ENCODE measurements at places on chromosomes 4 and X. TPM values are rescaled to one million over a fixed set of nuclear protein-coding genes. Genes with fewer than 3 reads are reported as not detected.

DNA sequence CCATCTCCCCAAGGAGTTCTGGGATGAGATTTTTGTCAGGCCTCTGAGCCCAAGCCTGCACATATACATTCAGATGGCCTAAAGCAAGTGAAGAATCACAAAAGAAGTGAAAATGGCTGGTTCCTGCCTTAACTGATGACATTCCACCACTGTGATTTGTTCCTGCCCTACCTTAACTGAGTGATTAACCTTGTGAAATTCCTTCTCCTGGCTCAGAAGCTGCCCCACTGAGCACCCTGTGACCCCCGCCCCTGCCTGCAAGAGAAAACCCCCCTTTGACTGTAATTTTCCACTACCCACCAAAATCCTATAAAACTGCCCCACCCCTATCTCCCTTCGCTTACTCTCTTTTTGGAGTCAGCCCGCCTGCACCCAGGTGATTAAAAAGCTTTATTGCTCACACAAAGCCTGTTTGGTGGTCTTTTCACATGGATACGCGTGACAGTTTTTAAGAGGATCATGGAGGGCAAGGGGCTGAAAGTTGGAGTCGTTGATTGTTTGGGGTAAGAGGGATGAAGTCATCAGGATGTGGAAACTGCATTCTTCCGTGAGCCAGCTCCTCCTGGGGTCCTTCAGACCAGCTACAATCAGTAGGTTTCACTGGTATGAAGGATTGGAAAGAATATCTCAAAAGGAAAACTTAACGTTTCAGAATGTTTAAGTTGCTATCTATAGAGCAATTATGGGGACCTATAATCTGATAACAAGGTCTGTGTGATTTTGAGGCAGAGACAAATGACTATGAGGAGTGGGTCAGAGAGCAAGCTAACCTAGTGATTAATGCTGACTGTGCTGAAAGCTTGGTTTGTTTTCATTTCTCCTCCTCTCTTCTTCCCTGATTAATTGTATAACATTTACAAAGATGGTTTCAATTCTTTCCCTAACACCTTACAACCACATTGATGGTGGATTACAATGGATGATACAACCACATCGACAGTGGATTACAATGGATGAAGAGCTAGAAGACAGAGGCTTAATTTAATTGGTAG, 28.6 kb upstream of the MAGEA11 start:
- H3K4me3 ChIP-seq = no peak overlapping the region
- H3K27me3 ChIP-seq = no peaks in the 10 kb centered on the region
- no peak for DNase-seq
- H3K36me3 ChIP-seq = no peaks in the 10 kb centered on the region
- peaks cover 13% of the 10 kb centered on the region for H3K4me1 ChIP-seq
- no peak overlapping the region for H3K27ac ChIP-seq

DNA sequence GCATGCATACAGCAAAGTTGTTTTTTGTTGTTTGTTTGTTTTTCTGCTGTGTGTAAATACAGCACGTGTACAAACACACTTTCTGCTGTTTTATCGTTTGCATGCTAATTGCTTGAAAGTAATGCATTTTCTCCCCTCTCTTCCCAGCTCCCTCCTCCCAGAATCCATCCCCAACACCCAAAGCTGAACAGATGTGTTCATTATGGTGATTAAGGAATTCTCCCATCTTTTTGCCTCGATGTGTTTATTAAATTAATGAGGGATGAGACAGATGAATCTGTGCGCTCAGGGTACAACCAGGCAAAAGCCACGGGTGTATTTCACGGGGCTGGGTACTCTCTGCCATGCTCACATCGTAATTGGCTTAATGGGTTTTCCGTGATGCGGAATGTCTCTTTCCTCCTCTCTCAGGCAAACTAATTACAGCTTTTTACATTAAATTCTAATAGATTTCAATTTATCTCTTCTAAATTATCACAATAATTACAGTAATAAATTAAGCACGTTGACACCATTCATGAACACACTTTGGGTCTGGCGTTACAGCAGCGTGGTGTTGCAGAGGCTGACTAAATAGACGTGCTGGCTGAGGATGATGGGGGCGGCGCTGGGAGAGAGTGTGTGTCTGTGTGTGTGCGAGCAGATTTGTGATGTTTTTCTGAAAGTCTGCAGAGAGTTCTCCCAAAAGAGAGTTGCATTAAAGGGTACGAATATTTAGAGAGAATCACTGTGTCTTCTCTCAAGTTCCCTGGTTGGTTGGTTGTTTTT, 117.7 kb downstream of the CRLF2 start:
- DNase-seq = no peak
- no peaks in the 10 kb centered on the region for H3K4me1 ChIP-seq
- no peak overlapping the region for H3K4me3 ChIP-seq
- H3K27ac ChIP-seq = no peak overlapping the region

Gene SMIM10L2A
- total RNA-seq = 5.0 TPM

GRCh38 chr4:166432125-166432524, 559.1 kb downstream of the TLL1 start:
- H3K27me3 ChIP-seq = no peaks in the 10 kb centered on the region
- no peak overlapping the region for H3K4me3 ChIP-seq
- H3K4me1 ChIP-seq = no peaks in the 10 kb centered on the region
- no peak for DNase-seq
- no peak overlapping the region for H3K27ac ChIP-seq
- no peaks in the 10 kb centered on the region for H3K36me3 ChIP-seq

GRCh38 chr4:79042079-79042674, 102.9 kb upstream of the PAQR3 start:
- no peaks in the 10 kb centered on the region for H3K27me3 ChIP-seq
- no peaks in the 10 kb centered on the region for H3K36me3 ChIP-seq
- DNase-seq = no peak
- H3K4me1 ChIP-seq = no peaks in the 10 kb centered on the region
- no peak overlapping the region for H3K27ac ChIP-seq

DNA sequence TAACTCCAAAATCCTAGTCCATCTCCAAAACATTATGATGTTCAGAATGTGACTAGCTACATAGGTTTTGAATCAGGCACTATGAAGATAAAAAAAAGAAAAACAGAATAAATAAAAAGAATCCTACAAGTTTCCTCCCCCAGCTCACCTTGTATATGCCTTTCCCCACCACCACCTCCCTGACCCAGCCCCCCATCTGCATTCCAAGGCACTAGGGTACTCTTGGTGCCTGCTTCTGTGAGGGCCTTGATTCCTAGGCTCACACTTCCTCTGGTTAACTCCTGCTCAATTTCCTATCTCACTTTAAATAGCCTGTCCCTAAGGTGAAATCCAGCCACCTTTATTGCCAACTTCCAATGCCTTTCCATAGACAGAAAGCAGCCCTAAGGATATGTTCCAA, 178.7 kb upstream of the ATOH1 start:
- H3K27ac ChIP-seq = no peak overlapping the region
- H3K27me3 ChIP-seq = no peaks in the 10 kb centered on the region
- H3K4me1 ChIP-seq = no peaks in the 10 kb centered on the region

All from H1 (cell line).